ENCODE measurements at places on chromosomes 4 and X.

GRCh38 chrX:47218920-47219815, 687 bp downstream of the CDK16 start:
- peak; percentile 19 for DNase-seq

- DNase-seq: no peak
Observed at GRCh38 chr4:164531336-164531735, 222.6 kb upstream of the SMIM31 start.

DNA sequence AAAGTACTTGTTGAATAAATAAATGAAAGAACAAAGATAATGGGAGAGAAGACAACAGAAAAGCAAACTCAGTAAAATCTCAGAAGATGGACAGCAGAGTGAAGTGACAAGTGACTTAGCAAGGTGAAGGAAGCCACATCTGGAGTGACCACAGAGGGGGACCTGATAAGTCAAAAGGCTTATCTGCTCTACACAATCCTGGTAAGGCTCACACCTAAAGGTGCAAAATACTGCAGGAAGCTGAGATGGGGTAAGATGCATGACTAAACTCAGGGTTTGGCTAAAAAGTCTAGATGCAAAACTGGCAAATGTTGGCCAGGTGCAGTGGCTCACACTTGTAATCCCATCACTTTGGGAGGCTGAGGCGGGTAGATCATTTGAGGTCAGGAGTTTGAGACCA, 22.2 kb downstream of the TRMT2B start:
- DNase-seq: no peak

- no peak for DNase-seq
Observed at GRCh38 chrX:120287513-120288112, 23.6 kb downstream of the TMEM255A start.

GRCh38 chr4:48028696-48029095, 12.1 kb downstream of the NIPAL1 start:
- DNase-seq: no peak

GRCh38 chr4:184475096-184475461, 729 bp upstream of the IRF2 start:
- DNase-seq: peak; percentile 37
